ENCODE measurements at places on chromosomes 3 and 15.

DNA sequence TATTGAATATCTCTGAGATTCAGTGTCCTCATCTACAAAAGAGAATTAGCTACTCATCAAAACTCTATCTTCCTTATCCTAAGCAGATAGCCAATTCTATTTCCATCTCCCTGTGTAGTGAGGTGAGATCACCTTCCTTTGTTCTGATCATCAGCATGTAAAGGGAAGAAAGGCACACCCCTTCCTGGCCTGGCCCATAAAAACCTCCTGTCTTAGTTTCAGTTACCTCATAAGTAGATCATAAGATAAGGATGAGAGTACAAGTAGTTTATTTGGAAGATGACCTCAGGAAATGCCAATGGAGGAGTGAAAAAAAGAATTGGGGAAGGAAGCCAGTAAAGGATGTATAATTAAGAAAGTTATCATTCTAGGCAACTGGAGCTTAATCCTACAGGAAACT, 114.5 kb upstream of the GADL1 start:
- no peak for DNase-seq

GRCh38 chr3:99407257-99407656, 231.1 kb upstream of the COL8A1 start:
- DNase-seq = no peak

- DNase-seq = no peak
These were observed 27.5 kb downstream of the ESYT3 start for GRCh38 chr3:138461896-138462295.

DNA sequence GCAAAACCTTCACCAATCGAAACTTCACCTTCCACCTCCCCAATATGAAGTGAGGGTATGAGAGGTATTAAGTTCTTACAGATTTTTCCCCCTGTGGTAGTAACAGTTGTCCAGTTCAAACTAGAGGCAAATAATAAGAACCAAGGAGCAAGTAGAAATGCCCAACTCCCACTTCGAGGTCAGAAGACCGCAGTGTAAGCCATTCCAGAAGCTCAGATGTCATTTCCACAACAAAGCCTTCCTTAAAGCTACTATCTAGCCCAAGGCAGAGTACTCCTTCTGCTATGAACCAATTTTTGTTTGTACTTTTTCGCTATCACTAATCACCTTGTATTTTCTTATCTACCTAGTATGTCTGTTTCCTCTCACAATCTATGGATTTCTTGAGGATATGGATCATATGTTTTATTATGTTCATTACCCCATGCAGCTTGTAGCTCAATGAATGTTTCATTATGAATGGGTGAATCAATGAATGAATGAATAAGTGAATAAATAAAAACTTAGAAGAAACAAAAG, 235.7 kb upstream of the KCNMB2 start:
- DNase-seq = no peak

- DNase-seq = no peak
These were observed 146.9 kb upstream of the GADL1 start for GRCh38 chr3:31041161-31041978.

DNA sequence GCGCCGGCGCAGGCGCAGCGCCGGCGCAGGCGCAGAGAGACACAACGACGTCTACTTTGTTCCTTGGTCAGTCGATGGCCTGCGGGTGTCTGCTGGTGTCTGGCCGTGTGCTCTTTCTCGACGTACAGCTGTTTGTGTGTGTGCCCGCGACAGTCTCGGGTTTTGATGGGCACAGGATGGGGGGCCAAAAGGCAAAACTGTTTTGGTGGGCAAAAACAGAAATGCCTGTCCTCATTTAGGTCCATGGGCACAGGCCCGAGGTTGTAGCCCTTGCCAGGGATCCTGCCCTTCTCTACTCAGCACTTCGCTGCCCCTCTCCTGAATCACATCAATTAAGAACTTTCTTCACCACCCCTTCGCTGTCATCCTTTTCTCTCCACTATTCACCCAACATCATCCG, 184.8 kb upstream of the CHL1 start:
- DNase-seq = no peak

DNA sequence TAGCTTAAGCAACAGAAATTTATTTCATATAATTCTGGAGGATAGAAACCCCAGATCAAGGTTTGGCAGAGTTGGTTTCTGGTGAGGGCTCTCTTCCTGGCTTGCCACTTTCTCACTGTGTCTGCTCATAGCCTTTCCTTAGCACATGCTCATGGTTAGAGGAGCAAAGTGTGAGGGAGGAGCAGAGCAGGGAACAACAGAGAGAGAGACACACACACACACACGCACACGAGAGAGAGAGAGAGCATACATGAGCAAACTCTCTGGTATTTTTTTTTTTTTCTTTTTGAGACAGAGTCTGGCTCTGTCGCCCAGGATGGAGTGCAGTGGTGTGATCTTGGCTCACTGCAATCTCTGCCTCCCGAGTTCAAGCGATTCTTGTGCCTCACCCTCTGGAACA, 36.8 kb upstream of the ZDHHC23 start:
- no peak for DNase-seq

GRCh38 chr3:64150623-64151207, 74.6 kb downstream of the PRICKLE2 start:
- DNase-seq = no peak

DNA sequence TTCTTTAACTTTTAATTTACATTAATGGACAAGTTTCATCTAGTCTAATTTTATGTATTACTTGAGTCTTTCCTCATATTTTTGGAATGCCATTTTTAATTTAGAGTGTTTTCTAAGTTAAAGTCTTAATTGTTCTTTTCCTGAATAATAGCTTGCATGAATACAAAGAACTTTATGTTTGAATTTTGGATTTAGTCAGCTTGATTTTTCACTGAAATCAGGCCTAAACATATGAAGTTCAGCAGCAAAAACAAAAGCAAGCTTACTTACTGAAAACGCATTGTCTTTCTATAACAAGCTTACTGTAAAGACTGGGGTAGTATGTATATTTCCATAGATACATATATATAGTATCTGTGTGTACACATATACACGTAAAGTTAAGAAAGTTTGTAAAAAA, 126.0 kb downstream of the ZBTB20 start:
- DNase-seq = no peak

All from Kasumi-1 (cell line).